ENCODE measurements at places on chromosomes 13 and 19.
A peak's percentile ranks its signal among the peaks of the same experiment; 100 is the strongest.

- no peak for DNase-seq
Measured at GRCh38 chr13:98765996-98766519, 13.6 kb upstream of the SLC15A1 start.

DNA sequence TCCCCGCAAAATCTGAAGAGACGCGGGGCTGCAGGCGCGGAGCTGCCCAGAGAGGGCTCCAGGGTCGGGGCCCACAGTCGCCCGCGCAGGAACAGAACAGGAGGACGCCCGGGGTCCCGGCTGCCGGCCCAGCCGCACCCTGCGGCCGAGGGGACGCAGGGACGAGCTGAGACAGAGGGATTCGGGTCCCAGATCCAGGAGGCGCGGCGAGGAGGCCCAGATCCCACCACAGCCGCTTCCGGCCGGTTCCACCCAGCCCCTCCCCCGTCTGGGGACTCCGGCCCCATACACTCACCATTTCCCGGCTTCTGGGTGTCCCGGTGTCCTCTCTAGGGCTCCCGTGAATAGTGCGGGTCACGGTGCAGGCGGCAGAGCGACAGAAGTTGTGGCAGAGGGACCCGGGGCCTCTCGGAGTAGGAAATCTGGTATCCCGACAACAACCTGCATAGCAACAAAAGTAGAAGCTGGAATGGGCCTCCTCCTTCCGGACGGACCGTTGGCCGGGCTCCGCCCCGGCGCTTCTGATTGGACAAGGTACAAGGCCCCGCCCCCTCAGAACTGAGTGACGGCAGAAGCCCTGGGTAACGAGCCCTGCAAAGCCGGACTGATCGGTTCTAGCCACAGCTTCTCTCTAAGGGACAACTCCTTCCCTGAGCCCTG is at the start of gene ZNF20:
TSS of gene ZNF20 (minus strand) at position 466 of the 660 bp plus-strand sequence. CDS start at position 298, 168 bp downstream.
- DNase-seq: peak; percentile 86

- no peak for DNase-seq
Measured at GRCh38 chr19:12997967-12998940, 3.0 kb downstream of the NFIX start.

GRCh38 chr19:32651729-32652140 is 23.2 kb downstream of the ANKRD27 start:
- DNase-seq: no peak

DNA sequence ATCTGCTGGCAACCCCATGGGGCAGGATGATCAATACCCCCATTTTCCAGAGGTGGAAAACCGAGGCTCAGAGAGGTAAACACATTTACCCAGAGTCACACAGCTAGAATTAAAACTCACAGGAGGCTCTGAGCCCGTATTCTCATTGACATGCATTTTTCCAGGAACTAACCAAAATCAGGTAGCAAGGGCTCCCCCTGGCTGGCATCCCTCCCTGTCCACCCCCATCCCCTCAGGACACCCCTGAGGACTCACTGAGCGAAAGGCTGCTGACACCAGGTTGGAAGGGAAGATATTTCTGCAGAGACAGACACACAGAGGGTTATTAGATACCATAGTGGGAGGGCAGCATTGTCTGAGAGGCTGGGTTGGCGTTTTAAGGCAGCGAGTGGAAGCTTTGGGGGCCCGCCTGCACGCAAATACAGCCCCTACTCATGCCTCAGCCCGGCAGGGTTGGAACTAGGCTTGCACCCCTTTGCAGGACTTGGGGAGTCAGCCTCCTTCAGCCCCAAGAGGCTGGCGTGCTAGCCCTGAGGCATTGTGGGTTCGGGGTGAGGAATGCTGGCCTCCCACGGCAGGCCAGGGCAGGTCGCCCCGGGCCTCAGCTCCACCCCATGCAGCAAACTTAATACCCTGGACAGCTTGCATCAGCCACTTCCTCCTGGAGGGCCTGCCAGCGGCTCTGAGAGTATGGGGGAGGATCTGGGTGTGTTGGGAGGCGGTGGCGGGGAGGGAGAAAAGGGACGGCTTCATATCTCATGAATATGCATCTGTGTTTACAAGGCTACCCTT is 3.9 kb downstream of the SLC1A5 start:
- DNase-seq: peak; percentile 75

DNA sequence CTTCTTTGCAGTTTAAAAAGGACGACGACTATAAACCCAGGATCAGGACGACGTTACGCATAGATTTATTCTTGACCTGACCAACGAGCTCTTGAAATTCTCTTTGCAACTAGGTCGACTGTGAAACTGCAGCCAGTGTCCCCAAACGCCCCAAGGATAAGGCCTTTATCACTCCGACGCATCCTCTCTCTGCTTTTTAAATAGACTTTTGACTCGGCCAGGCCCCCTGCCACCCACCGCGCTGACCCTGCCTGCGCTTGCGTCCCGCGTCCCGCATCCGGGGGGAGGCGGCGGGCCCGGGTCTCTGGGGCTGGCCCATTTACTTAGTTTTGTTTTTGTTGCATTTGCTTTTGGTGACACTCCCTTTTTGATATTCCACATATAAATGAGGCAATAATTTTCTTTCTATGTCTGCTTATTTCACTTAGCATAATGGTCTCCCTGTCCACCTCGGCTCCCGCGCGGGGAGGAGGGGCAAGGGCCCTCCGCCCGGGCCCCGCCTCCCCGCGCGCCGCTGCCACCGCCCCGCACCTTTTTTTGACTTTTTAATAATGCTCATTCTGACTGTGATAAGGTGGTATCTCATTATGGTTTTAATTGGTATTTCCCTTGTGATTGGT is 17.4 kb downstream of the RB1 start:
- DNase-seq: no peak

GRCh38 chr19:7870571-7871436 is 3.4 kb downstream of the PRR36 start:
- DNase-seq: no peak

DNA sequence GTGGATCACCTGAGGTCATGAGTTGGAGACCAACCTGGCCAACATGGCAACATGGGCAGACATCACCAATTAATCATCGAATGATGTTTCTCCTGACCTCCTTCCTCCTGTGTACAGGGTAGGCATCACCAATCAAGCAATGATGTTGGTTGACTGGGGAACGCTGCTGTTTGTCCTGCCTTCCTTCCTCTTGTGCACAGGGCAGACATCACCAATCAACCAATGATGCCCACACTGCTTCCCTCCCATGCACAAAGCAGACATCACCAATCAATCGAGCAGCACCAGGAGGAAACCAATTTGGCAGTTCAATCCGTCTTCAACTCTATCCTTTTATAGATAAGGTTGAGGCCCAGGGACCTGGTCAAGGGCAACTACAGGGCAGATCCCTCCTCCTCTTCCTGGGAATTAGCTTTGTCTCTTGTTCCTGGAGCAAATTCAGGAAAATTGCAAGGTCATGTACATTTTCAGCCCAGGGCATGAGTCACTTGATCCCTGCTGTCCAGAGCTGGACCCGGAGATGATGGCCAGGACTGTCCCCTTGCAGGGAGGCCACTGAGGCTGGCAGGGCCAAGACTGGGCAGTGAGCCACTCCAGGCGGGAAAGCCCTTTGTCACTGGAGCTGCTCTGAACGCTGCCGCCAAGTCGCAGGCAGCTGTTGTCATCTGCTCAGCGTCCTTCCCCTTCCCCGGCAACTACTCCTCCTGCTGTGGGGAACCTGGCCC is 5.3 kb upstream of the CSNK1G2 start:
- DNase-seq: no peak

GRCh38 chr19:8666814-8667405 is 31.7 kb downstream of the ACTL9 start:
- no peak for DNase-seq

- no peak for DNase-seq
Measured at GRCh38 chr13:26983543-26984320, 187.9 kb downstream of the USP12 start.

DNA sequence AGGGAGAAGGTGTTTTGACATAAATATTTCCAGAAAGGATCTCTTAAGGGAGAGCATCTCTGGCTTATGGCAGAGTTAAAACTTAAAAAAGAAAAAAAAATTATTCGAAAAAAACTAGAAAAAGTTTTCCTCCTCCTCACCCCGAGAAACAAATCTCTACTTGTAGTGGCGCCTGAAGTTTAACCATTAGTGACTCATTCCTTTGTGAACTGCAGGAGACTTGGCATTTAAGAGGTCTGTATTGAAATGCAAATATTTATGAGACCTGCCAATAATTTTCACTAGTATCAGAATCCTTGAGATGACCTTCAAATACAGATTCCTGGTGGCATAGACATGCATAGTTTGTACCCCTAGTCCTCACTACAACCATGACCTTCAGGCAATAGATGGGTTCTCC is 64.9 kb upstream of the MED4 start:
- DNase-seq: no peak

DNA sequence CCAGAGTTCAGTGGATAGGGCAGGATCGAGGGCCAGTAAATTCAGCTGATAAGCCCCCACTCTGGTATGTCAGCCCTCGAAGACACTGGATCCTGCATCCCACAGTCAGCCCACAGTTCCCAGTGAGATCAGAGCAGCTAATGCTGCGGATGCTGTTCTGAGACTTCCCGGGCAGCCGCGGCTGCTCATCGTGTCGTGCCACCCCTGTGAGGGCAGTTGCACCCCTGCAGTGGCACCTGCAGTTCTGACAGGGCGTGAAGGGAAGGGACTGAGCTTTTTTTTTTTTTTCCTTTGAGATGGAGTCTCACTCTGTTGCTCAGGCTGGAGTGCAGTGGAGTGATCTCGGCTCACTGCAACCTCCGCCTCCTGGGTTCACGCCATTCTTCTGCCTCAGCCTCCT is 7.5 kb upstream of the EPN1 start:
- DNase-seq: no peak

- no peak for DNase-seq
Measured at GRCh38 chr13:59345311-59345710, 818.4 kb downstream of the DIAPH3 start.

- DNase-seq: no peak
Measured at GRCh38 chr19:35162471-35163326, 8.2 kb downstream of the FXYD5 start.

- DNase-seq: no peak
Measured at GRCh38 chr13:32314271-32315237, 609 bp downstream of the ZAR1L start.

DNA sequence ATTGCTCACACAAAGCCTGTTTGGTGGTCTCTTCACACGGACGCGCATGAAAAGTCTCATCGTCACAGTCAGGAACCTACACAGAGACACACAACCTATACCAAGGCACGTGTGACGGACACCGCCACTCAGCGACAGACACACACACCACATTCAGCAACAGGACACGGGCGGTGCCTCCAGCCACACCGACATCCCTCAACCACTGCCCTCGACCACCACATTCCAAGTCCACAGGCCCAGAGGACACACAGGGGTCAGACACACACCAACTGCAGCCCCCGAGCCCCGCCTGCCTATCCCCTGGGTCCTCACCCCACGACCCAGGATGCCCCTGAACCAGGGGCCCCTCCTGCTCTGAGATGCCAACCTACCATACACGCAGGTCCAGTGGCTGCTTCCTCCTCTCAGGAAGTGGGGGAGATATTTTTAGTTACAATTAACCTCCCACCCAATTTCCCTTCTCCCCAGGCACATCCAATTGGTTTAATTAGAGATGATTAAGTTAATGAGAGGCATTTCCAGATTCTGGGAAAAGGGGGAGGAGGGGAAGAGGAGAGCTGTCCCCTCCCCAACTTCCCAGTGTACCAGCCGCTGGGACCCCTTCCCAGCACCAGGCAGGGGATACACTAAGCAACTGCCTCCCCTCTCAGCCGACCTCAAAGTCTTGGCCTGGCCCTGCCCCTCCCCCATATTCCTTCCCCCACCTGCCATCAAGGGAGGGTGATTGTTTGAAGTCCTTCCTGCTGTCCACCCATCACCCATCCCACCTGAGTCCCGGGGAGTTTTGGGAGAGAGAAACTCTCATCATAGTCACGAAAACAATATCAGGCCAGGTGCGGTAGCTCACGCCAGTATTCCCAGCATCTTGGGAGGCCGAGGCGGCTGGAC is 20.4 kb downstream of the MEIS3 start:
- DNase-seq: no peak

- no peak for DNase-seq
Measured at GRCh38 chr19:1610579-1610978, 5.3 kb upstream of the UQCR11 start.

- DNase-seq: no peak
Measured at GRCh38 chr13:75761369-75761768, 125.2 kb downstream of the LMO7 start.

DNA sequence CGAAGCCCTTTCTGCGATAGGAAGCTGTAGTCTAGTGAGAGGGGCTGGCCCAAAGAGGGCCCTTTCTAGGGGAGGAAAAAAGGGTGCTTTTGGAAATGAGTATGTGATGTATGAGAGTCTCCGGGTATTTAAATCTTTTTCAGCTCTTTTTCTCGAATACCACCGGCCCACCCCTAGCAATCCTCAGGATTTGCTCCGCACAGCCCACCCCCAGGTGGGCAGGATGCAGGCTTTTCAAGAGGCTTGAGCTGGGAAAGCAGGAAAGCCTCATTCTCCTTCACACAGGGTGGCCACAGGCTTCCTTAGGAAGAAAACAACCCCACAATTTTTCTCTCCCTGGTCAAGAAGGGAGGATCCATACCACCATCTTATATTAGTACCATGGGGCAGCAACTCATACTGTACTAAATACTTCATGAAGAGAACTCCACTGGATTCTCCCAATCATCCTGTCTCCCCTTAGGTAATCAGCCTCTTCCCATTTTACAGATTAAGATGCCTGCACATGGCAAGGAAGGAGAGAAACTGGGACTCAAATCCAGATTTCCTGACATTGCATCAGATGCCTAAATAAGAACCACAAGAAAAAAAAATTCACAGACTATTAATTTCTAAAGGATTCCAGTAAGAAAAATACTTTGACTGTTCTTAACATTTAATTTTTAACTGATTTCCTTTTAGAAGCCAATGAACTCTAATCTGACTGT is 84.4 kb downstream of the STK24 start:
- no peak for DNase-seq

- no peak for DNase-seq
Measured at GRCh38 chr19:40923934-40924391, 41.9 kb upstream of the CYP2A7 start.

DNA sequence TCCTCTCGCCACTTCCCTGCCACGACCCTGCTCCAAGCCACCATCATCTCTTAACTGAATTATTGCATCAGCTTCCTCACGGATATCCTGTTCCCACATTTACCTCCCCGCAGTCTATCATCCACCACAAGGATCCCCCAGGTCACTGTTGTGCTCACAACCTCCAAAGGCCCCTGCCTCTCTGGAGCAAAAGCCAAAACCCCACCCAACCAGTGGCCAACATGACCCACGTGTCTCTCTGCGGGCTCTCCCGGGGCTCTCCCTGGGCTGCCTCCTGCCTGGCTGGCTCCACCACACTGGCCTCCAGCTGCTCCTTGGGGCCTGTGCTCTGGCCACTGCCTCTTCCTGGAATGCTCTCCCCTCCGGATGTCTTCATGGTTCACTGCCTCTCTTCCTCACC is 809.3 kb downstream of the UQCRFS1 start:
- DNase-seq: no peak

DNA sequence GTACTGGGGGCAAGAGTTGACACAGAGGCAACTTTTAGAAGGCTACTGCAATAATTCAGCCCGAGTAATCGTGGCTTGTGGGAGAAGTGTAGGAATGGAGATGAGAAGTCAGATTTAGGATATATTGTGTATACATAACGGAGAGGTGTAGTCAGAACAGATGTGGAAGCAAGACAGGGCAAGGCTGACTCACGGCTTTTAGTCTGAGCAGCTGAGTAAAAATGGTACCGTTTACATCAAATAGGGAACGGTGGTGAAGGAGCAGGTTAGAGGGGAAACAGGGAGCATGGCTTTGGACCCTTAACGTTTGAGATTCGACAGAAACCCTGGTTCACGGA is 796 bp upstream of the LSM14A start:
- no peak for DNase-seq

Data from NCI-H2107 (cell line).